ENCODE measurements at places on chromosomes 1 and 21.

GRCh38 chr1:154404984-154405746 is at the start of gene IL6R:
TSS of gene IL6R (plus strand) at chr1:154405343. CDS start at chr1:154405630, 287 bp downstream.
- no peak for DNase-seq

DNA sequence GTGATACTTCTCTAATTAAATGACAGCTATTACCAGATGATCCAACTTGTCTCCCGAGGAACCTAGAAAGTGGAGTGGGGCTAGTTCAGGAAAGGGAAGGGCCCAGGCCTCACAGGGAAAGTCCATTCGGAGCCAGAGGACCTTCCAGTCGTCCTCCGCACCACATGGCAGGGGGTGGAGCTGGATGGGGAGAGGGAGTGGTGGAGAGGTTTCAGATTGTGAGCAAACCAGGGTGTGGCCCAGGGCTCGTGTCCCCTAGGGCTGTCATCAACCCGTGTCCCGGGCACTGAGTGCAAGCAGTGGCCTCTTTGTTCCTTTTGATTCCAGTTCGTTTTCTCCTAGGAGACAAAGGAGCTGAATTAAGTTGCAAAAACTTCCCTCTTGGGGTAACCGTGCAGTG is 114.9 kb downstream of the HUNK start:
- no peak for DNase-seq

DNA sequence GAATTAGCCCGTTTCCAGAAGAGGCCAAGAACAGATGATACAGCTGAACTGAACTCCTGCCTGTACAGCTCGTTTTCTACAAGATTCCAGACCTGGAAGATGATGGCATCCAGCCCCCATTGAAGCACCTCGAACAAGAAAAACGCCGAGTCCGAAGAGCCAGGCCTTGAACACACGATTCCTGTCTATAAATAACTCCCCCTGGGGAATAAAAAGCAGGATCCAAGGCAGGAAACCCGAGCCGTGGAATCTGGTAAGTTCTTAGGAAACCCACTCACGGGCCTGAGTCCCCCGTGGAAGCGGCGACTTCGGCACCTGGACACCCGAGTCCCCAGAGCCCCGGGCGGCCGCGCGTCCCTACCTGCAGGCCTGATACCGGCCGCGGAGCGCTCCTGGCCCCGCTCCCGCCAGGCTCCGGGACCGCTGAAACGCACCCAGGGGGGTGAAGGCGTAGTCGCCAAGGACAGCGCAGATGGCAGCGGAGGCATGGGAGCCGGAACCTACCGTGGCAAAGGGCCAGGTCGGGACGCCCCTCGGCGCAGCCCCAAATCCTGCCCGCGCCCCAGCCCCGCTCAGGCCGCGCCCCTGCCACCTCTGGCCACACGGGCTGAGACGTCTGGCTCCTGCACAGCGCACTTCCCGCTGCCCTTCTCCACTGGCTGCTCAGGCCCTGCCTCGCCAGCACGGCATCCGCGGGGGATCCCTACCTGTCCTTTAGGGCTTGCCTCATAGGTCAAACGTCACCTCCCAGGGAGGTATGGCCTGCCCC is 14.0 kb upstream of the HLCS start:
- DNase-seq: no peak

- no peak for DNase-seq
Observed at GRCh38 chr1:94903280-94904009, 23.5 kb downstream of the CNN3 start.

GRCh38 chr21:42061195-42061985 is 9.7 kb upstream of the UMODL1 start:
- DNase-seq: no peak

DNA sequence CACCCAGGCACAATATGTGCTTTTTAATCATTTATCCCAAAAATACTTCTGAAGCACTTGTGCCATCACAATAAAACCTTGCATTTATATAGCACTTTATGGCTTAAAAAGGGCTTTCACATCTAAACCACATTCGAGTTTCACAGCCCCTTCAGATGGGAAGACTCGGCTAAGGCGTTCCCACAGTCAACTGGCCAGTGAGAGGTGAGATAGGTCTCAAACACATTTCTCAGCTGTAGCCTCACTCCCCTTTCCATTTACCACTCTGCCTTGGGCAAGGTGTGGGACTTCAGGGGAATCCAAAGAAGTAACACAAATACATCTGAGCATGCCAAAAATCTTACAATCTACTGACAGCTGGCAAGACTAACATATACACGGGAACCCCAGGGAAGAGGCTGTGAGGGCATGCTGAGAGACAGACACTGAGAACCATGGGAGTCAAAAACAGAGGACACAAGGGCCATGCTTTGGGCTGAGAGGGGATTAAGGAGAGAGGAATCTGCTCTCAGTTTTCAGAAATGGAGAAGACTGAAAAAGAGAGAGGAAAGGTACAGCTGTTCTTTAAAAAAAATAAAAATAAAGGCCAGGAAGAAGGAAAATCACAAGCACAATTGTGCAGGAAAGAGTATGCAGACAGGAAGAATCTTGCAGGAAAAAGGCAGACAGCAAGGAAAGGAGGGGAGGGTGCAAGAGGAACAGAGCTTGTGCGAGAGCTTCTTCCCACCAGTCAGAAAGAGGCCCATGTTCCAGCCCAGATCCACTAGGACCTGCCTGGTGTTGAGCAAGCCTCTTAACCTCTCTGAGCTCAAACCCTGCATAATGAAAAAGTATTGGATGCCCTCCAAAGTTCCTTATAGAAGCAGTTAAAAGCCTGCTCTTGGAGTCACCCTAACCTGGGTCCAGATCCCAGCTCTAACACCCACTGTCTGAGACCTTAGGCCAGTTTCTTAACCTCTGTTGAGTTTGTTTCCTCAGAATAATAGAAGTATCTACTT is 73.5 kb downstream of the JAK1 start:
- no peak for DNase-seq

GRCh38 chr1:42518908-42519307 is 55.8 kb downstream of the CCDC30 start:
- no peak for DNase-seq

GRCh38 chr1:103457886-103458455 is 67.5 kb upstream of the RNPC3 start:
- no peak for DNase-seq

GRCh38 chr1:92709738-92710137 is 75.2 kb downstream of the EVI5 start:
- DNase-seq: no peak

DNA sequence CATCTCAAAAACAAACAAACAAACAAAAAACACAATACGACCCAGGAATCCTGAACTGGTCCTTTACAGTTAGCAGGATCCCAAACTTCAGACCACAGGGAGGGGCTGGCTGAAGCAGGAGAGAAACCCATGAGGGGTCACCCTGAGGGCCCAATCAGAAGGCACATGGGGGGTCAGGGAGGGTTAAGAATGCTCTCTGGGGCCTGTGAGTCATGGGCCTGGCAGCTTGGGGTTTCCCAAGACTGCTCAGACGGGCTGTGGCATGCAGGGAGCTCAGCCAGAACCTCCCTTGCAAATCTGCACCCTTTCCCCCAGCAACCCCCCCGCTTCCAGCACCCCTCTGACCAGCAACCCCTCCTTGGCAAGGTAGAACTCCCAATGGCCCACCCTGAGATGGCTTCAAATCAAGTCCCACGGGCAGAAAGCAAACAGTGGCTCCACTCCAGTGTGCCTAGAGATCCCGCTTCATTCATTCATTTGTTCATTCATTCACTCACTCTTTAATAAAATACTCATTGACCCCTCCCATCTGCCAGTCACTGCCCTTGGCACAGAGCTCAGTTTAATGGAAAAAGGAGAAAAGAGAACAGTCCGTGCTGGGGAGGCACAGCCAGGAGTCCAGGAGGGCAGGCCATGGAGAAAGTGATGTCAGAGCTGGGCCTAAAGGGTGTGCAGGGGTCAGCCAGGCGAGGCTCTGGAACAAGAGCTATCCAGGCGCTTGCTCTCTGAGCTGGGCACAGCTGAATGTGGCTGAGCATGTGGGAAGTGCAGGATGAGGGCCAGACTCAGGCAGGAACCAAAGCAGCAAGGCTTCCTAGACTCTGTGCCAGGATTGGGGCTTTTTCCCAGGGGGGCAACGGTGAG is 8.2 kb downstream of the UQCRHL start:
- DNase-seq: no peak

- DNase-seq: no peak
Observed at GRCh38 chr1:246969621-246970020, 37.9 kb upstream of the AHCTF1 start.

DNA sequence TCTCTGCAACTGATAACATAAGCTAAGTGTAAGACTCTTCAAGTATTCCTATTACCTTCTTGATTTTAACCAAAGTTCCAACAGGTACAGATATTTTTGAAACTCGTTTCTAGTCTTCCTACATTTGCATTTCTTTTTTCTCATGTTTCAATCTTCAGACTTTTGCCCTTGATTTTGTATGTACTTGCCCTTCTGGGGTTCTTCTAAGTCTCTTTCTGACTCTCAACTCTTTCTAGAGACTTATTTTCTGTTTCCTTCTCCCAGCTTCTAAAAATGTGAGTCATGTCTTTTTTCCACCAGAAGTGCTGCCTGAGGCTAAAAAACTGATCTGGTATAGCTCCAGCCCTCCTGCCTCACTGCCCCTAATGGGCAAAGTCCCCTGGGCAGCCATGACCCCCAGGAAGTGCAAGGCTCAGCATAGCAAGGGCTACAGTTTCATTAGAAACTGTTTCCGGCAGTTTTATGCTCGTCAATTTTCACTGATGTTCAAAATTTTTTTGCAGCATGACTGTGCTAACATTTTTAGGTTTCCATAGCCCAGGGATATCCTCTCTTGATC is 265.9 kb downstream of the SEC16B start:
- no peak for DNase-seq

GRCh38 chr1:45103534-45103933 is 91.5 kb downstream of the UROD start:
- no peak for DNase-seq

DNA sequence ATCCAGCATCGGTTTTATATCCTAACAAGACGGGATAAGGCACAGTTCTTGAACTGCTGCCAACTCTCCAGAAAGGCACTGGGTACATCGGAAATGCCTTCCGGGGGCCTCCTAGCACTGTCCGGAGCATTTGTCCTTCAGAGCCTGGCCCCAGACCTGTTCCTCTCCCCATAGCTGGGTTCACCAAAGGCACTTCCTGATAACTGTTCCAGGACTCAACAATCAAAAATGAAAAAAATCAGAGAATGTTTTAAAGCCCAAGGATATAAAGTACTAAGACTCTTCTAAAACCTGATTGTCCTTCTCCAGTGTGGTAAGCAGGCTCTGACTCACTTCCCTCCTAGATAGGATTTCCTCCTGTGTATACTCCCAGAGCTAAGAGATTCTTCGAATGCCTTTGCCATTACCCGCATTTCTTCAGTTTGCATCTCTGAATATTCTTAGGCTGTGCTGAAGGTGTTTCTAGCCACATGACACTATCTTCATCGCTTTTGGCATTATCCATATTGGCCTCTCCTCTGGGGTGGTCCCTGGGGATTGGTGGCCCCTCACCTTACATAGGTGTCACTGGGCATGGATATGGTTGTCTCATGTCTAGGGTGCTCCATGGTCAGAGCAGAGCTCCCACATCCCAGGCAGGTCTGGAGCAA is 112.9 kb downstream of the ZBTB18 start:
- DNase-seq: no peak

DNA sequence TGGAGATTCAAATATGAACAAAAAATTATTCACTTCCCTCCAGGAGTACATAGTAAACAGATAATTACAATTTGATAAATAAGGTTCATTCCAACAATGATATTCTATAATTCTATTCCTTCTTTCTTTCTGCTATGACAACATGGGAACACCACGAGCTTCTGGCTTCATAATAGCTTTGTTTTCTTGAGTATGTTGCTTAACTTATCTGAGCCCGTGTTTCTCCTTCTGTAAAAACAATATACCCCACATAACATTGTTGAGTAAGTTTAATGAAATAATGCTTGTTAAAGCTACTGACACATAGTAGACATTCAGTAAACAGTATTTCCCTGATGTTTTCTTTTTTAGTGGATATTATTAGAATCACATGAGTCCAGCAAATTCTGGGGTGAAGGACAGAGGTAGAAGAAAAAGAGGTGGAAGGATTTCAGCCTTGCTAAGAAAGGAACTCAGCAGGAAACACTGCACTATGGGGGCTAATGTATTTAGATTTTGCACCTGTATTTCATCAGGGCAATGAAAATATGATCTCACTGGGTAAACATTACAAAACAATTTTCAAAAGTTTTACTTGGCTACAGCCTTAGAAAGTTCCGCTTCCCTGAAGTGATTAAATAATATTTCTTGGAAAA is 430.8 kb upstream of the C1orf87 start:
- DNase-seq: no peak

GRCh38 chr1:116771997-116772647 is 17.9 kb downstream of the CD2 start:
- DNase-seq: no peak

- DNase-seq: no peak
Observed at GRCh38 chr1:74771913-74772515, 39.1 kb downstream of the TYW3 start.

GRCh38 chr1:13703558-13704490 is 3.8 kb downstream of the PRDM2 start:
- DNase-seq: no peak

DNA sequence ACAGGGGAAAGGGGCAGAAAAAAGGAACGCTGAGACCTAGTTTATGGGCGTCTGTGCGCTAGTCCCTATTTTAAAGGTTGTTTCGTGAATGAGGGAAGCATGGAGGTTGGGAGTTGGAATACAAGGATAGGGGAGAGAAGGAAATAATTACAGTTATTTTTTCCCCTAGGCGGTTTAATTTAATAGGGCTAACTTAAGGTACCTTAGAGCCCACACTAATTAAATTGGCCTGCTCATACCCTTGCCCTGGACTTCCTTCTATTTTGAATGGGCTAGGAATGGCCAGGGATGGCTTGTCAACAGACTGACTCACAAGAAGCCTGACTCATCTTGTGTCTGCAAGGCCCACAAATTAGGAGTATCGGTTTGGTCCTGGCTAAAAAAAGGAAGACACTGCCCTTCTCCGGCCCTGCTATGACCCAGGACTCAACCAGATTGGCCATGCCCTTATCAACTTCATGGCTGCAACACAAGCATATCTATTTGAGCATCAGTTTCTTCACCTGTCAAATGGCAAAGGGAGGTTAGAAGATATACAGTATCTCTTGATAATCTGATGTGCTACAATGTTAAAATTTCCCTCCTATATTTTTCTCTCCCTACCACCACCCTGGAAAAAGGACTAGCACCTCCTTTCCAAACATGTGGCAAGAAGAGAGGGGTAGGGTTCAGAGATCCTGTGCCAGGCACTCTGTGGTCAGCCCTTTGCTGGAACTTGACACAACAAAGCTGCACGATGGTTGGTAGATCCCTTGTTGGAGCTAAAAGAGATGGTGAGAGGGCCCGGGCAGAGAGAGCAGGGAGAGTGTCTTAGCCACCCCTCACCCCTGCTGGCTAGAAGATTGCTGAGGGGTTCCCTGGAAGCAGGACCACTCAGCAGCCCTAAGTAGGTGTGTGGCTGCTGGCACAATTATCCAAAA is 2.2 kb upstream of the SSBP3 start:
- no peak for DNase-seq

- no peak for DNase-seq
Observed at GRCh38 chr1:216903382-216903740, 180.1 kb upstream of the ESRRG start.
